ENCODE measurements at places on chromosomes 7 and 10. TPM values are rescaled to one million over a fixed set of nuclear protein-coding genes. Genes with fewer than 3 reads are reported as not detected.

- DNase-seq, result no peak
These were observed 19.9 kb upstream of the CCNY start for GRCh38 chr10:35316218-35316967.

GRCh38 chr10:54769051-54769450 is 32.0 kb downstream of the PCDH15 start:
- no peak for DNase-seq

- DNase-seq, result no peak
These were observed 85.0 kb downstream of the ANKRD61 start for GRCh38 chr7:6116211-6116610.

GRCh38 chr7:109835577-109835976 is 1255.3 kb upstream of the LRRN3 start:
- DNase-seq, result no peak

GRCh38 chr10:117460846-117461765 is 81.4 kb upstream of the EMX2 start:
- no peak for DNase-seq

GRCh38 chr10:131851346-131851745 is 49.5 kb upstream of the PPP2R2D start:
- peak; percentile 23 for DNase-seq

DNA sequence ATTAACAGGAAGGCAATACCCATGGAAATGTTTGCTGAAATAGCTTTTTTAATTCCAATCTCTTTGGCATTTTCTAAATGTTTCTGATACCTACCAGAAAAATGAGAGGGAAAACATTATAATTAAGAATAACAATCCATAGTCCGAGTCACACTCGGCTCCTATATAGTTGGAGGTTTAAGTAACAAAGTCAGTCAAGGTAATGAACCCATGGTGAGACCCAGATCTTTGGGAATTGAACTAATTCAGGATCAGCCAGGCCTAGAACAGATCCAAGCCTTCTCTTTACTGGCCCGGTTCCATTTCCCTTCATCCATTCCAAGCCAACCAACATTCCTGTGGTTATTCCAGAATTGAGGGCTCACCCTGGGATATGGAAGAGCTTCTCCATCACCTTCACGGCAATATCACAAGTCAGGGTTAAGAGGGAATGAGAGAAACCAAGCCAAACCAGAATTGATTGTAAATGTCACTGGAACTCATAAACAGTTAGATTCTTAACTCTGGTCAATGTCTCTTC is 28.3 kb downstream of the ABCB4 start:
- no peak for DNase-seq

DNA sequence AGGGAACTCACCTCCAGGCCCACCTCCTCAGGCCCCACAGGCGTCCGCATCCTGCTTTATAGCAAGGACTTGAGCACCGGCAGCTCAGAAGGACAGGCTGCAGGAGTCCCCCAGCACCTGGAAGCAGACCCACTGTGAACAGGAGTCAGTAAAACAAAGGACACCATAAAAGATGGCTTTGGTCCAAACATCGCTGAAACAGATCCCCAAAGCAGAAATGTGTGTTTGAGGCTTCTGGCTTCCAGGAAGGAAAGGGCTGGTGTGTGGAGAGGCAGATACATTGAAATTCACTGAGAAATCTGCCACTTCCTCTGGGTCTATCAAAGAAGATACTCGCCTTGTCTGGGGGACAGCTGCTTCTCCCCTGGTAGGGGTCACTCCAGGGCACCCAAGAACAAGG is 286.2 kb downstream of the PLXNA4 start:
- no peak for DNase-seq

- no peak for DNase-seq
These were observed 200.1 kb upstream of the MEOX2 start for GRCh38 chr7:15886626-15887025.

- DNase-seq, result no peak
These were observed 75.3 kb upstream of the AASS start for GRCh38 chr7:122219253-122219865.

- DNase-seq, result no peak
These were observed 216.1 kb upstream of the ZMIZ1 start for GRCh38 chr10:78852466-78853240.

GRCh38 chr7:44080118-44080517 is 2.2 kb downstream of the POLM start:
- no peak for DNase-seq

DNA sequence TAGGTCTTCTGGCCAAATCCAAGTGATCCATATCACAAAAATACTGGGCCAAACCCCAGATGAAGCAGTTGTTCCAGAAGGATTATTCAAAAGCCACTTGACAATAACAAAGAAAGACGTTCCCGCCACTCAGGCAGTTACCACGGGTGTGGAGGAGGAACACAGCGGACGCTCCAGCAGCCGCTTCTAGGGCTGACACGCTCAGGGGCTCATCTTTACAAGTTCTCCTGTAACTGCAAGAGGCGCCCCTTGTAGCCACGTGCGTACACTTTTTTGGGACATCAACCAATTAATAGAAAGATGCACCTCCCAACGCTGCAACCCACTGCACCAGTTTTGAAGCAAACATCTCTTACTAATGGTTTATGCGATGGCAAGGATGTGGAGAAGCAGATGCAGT is 159.4 kb downstream of the GRID1 start:
- DNase-seq, result no peak

DNA sequence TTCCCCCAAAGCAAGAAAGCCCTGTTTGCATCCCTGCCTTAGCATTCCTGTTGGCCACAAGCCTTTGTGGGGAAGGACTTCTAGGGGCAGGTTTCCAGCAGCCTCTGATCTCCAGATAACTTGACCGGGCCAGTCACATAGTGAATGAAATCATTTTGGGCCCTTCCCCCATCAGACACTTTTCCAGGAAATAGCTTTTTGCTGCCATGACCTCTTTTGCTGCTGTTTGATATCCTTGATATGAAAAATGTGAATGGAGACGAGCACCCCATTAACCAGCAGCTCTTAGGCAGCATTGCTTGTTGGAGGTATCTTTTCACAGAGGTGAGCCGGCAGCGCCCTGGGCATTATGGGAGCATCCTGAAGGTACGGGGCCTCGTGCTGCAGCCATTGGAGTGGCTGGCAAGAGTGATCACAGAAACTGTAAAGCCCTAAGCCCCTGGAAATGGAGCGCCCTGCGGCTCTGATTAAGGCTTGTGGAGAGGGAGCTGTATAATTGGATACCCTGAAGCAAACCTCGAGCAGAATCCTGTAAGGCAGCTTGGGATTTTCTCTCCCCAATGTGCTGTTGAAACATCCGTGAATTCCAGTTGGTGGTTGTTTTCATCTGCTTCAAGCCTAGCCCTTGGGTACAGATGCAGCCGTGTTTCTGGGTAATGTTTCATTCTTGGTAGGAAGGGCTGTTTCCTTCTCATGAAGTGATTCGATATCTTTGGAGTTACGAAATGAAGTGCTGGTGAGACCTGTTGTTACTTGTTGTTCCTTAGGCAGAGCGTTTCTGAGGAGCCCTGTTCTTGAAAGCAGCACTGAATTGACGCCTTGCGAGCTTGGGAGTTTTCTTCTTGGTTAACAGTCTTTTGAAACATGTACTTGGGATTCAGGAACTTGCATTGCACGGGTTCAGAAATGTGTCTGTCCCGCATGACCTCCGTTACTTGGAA is 179.0 kb downstream of the PTEN start:
- DNase-seq, result peak; percentile 64

GRCh38 chr10:32147730-32148129 is 91.5 kb upstream of the KIF5B start:
- no peak for DNase-seq

DNA sequence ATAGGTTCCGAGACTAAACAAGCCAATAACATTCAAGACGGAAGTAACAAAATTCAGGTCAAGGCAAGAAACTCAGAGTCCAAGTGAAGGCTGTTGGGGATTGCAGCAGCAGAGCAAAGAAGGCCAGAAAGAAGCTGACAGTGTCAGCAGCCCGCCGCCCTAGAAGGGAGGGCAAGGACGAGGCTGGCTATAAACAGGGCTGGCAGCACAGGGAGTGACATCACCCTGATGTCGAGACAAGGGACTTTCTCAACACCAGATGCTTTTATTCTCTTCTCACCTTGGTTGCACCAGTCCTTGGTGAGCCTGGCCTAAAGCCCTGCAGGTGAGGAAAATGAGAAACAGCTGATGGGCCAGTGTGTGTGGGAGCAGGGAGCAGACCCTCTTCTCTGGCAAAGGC is 687.7 kb upstream of the NRP1 start:
- no peak for DNase-seq

DNA sequence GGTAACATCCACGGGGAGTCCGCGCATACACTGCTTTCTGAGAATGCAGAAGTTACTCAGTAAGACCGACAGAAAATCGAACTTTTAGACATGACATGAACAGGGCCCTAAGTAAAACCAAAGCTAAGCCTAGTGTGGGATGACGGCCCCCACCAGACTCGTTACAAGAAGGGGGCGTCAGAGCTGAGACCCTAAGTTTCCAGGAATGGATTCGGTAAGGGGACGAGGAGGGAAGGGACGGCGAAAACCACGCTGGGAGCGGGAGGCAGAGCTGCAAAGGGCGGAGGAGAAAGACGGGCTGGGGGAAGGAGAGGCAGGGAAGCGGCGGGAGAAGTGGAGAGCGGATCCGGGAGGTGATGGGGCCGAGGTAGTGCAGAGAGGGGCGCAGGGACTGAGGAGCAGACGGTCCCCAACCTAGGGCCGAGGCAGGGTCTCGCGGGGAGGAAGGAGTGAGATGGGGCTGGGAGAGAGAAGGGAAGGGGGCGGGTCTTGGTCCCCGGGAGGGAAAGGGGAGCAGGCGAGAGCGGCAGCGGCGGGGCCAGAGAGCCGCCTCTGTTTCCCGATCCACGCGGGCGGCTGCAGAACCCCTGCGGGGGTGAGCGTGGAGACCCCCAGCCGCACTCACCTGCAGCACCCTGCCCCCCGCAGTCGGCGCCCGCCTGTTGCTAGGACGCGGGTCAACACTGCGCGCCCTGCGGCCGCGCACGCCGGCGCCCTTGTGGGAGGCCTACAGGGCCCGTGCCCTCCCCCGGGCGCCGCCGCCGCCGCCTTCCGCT is 513 bp downstream of the ODAD2 start:
- no peak for DNase-seq

GRCh38 chr10:71486484-71487114 is 89.9 kb downstream of the CDH23 start:
- DNase-seq, result no peak

DNA sequence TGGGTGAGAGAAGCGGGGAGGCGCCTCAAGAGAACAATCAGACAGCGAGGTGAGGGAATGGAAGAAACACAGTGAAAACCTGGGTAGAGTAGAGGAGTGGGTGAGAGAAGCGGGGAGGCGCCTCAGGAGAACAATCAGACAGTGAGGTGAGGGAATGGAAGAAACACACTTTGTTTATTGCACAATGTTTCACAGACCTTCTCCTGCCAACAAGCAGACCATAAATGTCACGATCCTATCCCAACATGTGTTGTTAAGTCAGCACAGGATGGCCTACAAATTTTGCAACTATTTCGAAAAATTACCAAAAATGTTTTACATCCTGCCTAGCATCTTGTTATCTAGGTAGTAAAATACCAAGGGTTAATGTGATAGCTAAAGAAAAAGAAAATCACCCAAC is 115.3 kb downstream of the JAZF1 start:
- DNase-seq, result no peak

DNA sequence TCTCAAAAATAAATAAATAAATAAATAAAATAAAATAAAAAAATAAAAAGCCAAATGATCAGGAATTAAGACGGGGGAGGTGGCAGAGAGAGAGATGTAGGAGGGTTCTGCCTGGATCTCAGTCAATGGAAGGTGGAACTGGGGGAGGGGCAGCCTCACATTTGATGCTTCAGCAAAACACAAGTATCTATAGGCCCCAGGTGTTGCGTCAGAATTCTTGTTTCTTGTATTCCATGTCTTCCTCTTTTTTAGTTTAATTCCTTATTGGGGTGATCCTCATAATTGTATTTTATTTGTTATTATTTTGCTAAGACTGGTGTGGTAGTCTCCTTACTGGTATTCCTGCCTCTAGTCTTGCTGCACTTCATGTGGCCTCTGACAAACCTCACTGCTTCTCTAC is 41.4 kb upstream of the SMARCD3 start:
- DNase-seq, result no peak

- no peak for DNase-seq
These were observed 13.3 kb upstream of the EXOC6 start for GRCh38 chr10:92834986-92835385.

DNA sequence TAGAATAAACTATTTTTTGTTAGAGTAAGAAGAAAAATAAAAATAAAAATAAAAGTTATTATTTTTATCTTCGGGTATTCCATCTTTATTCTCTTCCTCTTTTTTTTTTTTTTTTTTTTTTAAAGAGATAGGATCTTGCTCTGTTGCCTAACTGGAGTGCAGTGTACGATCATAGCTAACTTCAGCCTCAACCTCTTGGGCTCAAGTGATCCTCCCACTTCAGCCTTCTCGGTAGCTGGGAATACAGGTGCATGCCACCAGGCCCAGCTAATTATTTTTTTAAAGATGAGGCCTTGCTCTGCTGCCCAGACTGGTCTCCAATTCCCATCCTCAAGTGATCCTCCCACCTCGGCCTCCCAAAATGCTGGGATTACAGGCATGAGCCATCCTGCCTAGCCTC is 15.4 kb downstream of the STAM start:
- DNase-seq, result no peak

DNA sequence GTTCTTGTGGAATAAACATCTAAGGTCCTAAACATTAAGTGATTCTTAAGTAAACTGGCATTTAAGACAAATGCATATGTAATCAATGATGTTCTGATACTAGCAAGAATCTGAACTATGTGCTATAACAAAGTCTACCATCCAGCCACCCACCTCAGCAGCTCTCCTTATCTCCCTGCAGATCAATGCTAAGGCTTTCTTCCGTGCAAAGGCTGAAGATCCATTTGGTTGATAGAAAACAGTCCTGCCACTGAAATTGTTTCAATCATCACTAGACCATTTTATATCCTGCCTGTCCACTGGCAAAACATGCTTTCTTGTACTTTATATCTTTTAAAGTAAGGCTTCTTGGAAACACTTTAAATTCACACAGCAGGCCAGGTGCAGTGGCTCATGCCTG is 6.3 kb upstream of the SMKR1 start:
- no peak for DNase-seq

DNA sequence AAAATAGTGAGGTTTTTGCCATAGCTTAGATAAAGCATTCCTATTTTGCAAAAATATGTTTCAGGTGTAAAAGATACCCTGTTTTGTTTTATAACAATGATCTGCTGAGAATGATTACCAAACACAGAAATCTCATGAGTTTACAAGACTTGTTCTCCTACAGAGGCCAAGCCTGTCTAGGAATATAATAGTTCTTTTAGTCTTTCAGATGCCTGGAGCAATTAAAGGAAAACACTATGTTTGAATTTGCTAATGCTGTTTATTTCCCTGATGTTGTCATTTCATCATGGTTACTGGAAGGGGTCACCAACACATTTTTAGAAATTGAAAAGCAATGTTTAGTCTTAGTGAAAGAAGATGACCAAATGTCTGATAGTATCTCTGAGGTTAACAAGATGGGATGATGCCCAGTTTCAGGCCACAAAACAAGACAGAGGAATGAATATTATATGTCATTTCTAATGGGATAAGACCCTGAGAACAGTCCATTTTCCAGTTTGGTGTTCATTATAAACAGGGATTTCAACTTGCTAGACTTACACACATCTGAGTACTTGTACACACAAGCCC is 559.9 kb downstream of the INHBA start:
- DNase-seq, result no peak

Gene SH2D4B
- not detected for total RNA-seq

Gene KNDC1
- total RNA-seq, result 2.2 TPM

Gene PNLIPRP3
- total RNA-seq, result not detected

Gene SDK1
- 27.3 TPM for total RNA-seq

Gene CRPPA
- total RNA-seq, result 3.6 TPM

Gene CALHM2
- 25.1 TPM for total RNA-seq

Gene PRSS37
- not detected for total RNA-seq

Gene ASB15
- total RNA-seq, result not detected

Gene ARHGAP21
- total RNA-seq, result 90.7 TPM

Gene RBP4
- total RNA-seq, result 3.3 TPM

Gene OPN1SW
- not detected for total RNA-seq

Gene SPDYE16
- total RNA-seq, result 1.3 TPM

Measured in ureter (tissue), 1 donor.